ENCODE measurements at places on chromosomes 13 and 19.

GRCh38 chr19:6501740-6502648 lies at the start of gene TUBB4A:
TUBB4A (minus strand) TSS chr19:6502309; CDS start chr19:6502212, 97 bp downstream.
- peak; percentile 49 for DNase-seq

DNA sequence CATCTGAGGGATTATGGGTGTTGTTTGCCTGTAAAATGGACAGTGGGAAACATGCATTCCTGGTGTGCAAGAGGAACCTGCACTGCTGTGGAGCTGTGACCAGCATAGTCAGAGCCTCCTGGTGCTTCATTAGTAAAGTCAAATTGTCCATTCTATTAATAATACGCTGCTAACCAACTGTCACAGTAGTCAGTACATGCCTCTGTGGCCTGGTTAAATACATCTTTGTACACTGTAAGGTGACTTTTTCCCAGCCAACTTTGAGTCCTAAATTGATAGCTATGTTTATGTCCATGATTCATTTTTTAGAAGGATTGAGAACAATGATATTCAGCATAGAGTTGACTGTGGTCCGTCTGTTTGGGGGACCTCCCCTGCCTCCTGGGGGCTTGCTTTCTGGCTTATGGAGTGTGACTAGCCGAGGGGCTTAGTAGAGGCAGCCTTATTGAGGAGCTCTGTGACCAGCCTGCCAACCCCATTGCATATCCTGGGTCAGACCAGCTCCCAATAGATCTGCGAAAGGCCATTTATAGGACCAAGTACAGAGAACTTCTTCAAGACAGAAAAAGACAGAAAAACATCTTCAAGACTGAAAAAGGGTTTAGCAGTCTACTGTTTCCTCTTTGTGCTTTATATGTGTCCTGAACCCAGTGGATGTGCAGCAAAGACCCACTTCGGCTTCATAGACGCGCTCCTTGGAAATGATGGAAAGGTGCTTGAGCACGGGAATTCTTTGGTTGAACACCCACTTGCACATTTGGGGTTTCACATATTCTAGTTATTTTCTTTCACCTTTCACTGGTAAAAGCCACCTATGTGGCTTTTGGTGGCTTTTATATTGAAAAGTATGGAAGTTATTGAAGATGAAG lies 4.3 kb downstream of the GPR183 start:
- DNase-seq: no peak

- no peak for DNase-seq
Observed at GRCh38 chr19:3302755-3303154, 63.6 kb upstream of the NFIC start.

- no peak for DNase-seq
Observed at GRCh38 chr13:52706081-52706480, 33.5 kb downstream of the CNMD start.

GRCh38 chr13:94140511-94140910 lies 339.0 kb downstream of the DCT start:
- no peak for DNase-seq

- DNase-seq: no peak
Observed at GRCh38 chr13:73096173-73096572, 37.4 kb downstream of the KLF5 start.

DNA sequence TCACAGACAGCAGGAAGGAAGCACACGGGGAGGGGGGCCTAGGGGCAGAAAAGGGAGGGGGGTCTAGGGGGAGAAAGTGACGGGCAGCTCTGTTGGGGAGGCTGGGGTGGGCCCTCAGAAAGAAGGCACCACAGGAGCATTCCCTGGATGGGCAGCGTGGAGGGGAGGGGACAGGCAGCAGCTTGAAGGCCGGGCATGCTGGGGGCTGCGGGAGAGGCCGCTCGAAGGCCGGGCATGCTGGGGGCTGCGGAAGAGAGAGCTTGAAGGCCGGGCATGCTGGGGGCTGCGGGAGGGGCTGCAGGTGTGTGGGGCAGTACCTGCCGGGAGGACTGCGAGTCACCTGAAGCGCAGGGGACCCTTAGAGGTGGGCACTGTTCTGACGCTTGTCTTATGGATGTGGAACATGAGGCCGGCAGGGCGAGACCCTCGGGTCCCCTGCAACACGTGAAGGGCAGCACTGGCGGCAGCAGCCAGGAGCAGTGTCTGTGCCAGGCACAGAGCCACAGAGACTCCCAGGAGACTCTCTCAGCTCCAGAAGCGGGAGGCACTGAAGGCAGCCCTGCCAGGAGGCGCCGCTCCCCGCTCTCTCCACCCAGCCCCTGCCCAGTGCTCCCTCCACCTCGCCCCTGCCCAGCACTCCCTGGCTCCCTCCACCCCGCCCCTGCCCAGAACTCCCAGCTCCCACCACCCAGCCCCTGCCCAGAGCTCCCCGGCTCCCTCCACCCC lies 13.3 kb downstream of the ZNF787 start:
- no peak for DNase-seq

DNA sequence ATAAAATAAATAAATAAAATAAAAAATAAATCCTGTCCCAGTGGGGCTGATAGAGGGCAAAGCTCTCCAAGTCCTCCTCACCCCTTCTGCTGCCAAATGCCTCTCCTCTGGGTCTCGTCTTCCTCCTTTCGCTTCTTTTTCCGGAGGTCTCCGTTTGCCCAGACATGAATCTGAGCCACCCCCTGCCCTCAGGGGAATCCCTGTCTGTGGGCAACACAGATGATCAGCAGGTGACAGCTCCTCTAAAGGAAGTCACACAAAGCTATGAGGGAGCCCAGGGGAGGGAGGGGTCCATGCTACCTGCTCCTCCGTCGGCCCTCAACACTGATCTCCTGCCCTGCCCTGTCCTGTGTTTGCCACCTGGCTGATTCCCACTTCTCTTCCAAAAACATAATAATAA lies 479 bp downstream of the TMEM150B start:
- DNase-seq: no peak

DNA sequence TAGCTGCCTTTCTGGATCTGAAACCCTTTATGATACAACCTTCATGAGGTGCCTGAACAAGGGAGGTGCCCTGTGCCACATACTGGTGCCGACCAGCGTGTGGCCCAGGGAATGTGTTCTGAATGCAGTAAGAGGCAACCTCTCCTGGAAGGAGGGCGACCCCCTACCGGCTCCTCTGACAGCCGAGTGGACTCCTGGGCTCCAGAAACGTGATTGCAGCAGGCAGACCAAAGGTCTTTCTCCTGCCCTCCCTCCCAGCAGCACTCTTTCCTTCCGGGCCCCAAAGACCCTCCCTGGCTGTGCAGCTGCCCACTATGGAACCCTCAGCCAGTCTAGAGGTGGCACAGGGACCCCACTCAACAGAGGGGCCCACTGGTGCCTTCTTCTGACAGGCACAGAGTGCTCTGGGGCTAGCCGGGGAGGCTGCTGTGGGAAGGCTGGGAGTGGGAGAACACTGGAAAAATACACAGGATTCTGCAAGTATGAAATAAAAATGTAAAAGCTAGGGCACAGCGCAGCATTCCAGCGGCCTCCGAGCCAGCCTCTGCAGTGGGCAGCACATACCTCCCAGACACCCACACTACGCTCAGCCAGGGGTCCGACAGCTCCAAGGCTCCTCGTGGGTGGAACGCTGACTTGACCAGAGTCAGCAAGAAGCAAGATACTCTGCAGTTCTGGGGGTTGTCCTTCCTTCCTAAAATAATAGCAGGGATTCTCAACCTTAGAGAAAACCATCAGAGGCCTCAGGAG lies 14.9 kb downstream of the SH3GL1 start:
- DNase-seq: no peak

DNA sequence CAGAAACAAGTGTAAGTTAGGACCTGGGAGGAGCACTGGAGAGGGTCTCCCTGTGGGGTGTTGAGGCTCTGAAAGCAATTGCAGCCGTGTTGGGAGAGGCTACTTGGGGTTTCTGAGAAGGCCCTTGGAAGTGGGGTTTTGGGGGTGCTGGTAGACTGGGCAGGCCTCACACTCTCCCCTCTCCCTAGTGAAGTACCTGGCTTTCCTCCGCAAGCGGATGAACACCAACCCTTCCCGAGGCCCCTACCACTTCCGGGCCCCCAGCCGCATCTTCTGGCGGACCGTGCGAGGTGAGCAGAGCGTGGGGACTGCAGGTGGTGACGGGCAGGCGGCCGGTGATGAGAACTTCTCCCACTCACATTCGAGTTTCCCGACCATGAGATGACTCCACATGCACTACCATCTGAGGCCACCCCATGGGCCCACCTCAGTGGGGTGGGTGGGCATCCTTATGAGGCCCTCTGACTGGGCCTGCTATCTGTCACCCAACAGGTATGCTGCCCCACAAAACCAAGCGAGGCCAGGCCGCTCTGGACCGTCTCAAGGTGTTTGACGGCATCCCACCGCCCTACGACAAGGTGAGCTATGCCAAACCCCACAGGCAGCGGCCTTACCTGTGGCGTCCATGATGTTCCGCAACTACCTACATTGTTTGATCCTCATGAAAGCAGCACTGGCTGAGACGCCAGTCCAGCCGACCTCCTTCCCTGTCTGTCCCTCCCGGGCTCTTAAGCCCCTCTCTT lies 3.0 kb downstream of the RPL13A start:
- no peak for DNase-seq

DNA sequence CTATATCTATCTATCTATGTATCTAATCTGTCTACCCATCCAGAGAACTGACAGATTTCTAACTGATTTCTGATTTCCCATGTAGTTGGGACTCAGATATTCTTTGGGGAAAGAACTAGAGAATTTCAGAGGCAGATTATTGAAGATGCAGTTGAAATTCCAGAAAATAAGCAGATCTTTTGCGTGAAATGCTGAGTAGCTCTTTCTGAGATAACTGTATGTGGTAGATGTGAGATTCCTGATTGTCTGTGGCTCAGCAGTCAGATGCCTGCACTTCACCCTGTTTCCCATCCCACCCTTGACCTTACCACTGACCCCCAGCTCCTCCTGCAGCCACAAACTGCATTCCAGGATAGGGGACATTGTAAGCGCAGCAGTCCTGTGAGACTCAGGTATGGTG lies 61.5 kb downstream of the DGKH start:
- DNase-seq: no peak

DNA sequence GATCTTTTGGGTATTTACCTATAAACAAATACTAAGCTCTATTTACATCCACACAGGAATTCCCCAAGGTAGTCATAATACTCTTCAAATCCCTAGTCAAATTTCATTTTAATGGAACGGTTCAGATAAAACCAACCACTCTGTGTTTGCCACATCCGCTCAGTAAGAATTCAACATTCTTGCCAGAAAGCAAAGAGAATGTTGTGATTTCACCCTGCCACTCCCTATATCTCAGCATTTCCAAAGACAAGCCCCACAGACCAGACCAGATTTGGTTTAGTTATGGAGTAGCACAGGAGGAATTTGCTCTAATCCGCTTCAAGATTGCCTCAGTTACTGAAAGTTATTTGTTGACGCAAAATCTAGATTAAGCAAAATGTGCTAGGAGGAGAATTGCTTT lies 105.6 kb upstream of the SERP2 start:
- no peak for DNase-seq
